ENCODE measurements at places on chromosomes 6 and 20.
A peak's percentile ranks its signal among the peaks of the same experiment; 100 is the strongest.

DNA sequence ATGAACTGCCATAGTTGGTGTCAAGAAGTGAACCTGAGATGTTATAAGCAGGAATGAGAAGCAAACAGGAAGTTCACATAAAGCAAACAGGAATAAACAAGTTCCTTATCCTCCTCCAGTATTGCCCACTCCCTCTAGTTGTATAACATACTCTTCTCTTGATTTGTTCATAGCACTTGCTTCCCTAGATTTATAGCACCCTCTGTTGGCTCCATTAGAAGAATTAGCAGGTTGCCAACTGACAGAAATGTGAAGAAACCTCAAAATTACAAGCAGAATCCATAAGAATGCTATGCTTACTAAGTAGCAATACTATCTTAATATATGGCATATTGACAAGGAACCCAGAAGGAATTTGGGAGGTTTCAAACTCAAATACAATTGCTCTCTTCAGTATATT lies 195.4 kb downstream of the TBX18 start:
- no peak for DNase-seq

GRCh38 chr20:16432466-16433292 lies 140.6 kb downstream of the KIF16B start:
- DNase-seq, result no peak

- DNase-seq, result no peak
Observed at GRCh38 chr20:43744966-43745730, 18.3 kb upstream of the GTSF1L start.

DNA sequence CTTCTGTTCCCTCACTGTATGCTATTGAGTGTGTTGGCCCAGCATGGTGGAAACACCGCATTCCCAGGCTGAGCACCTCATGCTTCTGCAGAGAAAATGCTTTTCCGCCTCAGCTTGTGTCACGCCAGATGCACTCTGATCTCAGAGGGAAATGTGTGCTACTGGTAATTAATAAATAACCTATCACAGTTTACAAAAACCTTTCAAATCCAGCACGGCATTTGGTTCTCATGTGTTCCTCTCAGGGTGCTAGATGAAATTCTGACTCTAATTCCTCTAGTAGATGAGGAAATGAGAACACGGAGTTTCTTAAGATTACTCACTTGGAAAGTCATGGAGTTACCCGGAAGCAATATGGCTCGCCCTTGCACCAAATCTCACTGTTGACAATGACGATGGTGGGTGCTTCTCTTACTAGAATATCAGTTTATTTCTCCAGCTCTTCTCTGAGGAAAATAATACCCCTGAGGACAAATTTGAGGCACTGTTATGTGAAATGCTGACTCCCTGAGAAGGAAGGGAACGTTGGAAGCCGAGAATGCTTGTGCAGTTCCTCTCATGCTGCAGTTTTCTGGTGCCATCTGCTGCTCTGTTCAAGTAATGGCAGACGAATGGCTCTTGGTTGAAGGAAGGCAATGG lies 116.6 kb downstream of the RNF144B start:
- peak; percentile 53 for DNase-seq

DNA sequence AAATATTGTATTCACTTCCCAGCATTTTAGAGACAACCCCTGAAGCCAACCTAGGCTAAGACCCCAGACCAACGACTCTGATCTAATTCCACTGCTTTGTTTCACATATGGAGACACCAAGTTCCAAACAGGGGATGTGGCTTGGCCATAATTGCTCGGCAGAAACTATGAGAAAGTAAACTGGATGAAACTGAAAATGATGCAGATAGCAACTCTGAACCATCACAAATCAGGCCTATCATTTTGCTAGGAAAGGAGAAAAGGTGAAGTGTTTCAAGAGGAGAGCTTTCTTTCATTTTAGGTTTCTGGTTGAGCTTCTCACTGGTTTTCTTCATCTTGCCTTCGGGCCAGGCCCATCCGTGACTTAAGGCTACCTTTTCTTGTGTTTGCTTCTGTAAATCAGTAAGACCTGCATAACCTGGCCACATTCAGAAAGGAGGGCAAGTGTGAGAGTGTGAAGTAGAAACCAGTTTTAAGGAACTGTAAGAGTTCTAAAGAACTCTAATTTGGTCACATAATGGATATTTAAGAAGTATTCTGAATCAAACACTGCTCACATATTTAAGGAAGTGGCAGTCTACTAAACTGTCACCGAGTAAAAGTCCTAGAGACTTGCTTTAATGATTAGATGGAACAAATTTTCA lies 105.8 kb downstream of the BACH2 start:
- DNase-seq, result no peak

GRCh38 chr20:8994045-8994444 lies 74.8 kb upstream of the PLCB4 start:
- no peak for DNase-seq

DNA sequence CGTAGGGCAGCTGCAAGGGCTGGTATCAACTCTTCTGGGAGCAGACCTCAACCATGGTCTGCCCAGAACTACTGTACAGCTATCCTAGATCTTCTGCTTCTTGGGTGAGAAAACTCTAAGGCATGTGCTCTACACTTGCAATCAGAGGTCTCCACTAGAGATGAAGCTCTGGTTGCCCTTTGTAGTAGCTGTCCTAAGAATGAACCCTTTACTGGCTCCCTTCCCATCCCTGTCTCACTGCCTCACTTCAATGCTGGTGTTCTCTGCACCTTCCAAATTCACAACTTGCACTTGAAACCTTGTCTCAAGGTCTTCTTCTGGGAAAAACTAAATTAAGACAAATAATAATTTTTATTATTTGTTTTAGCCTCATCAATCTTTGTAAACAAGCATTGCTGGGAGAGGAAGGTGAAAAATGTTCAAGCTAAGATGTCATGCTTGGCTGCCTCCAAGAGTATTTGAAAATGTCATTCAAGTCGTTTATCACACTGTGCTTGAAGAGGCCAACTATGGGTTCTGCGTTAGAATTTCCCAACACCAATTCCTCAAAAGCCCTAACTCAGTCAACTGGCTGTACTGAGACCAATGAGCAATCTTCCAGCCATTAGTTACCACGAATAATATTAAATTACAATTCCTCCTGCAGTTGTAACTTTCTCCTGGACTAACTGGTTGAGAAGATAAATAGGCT lies 255.7 kb upstream of the PRND start:
- DNase-seq, result no peak

DNA sequence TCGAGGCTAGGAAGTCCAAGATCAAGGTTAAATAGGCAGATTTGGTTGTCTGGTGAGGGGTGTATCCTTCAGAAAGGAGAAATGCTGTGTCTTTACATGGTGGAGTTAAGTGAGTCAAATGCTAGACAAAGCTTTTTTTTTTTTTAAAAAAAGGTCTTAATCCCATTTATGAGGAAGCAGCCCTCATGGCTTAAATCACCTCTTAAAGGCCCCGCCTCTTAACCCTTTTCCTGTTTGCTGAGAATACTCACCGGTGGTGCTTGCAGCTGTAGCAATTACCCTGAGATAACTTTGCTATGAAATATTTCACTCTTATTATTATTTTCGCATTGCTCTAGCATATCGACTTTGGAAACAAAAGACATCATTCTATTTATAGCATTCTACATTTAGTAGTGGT lies 30.8 kb downstream of the FBXO30 start:
- no peak for DNase-seq

- DNase-seq, result no peak
Observed at GRCh38 chr6:167000759-167001158, 1.6 kb downstream of the CEP43 start.

- no peak for DNase-seq
Observed at GRCh38 chr6:12048609-12049008, 36.5 kb downstream of the HIVEP1 start.

GRCh38 chr6:68572975-68573374 lies 62.1 kb upstream of the ADGRB3 start:
- DNase-seq, result no peak

DNA sequence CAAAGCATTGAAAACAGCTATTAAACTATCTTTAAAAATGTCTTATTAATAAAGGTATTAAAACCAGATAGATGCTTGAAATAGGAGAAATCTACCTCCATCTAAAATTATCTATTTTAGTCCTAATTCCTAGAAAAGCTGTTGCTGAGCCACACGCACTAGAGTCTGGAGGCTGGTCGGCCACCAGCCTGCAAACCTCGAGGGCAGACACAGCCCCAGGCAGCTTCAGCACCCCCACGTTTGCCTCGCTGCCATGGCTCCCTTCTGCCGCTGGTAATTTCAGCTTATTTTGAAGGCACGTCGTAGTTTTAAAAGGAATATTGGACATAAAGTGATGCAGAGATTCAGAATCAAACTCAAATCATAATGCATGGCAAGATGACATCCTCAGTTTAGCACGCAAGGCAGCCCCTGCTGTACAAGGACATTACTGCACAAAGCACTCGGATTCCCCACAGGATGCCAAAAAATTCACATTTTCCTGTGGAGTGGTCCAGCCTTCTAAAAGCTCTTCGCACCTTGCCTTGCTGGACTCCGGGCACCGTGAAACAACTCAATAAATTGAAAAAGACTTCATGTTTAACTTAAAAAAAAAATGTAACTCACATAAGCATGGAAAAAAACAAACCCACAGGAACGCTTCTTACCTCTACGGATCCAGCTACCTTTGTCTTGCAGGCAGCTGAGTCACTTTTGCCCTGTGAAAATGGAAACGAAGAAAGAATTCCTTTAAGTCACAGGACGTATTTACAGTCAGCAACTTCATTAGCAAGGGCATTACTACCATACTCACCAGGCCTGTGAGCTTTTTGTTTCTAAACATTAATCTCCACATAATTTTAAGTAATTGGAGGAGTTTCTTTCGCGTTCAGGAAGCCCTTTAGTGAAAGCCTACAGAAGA lies 143.4 kb upstream of the RPS6KA2 start:
- DNase-seq, result no peak

GRCh38 chr20:6401893-6402557 lies 279.2 kb upstream of the FERMT1 start:
- no peak for DNase-seq

GRCh38 chr6:148249679-148250375 lies 92.8 kb upstream of the SASH1 start:
- DNase-seq, result no peak

GRCh38 chr6:29424575-29424974 lies 9.8 kb downstream of the OR12D1 start:
- DNase-seq, result no peak
